GM04504 (cell line): ENCODE measurements at places on chromosomes 2 and 18.

DNA sequence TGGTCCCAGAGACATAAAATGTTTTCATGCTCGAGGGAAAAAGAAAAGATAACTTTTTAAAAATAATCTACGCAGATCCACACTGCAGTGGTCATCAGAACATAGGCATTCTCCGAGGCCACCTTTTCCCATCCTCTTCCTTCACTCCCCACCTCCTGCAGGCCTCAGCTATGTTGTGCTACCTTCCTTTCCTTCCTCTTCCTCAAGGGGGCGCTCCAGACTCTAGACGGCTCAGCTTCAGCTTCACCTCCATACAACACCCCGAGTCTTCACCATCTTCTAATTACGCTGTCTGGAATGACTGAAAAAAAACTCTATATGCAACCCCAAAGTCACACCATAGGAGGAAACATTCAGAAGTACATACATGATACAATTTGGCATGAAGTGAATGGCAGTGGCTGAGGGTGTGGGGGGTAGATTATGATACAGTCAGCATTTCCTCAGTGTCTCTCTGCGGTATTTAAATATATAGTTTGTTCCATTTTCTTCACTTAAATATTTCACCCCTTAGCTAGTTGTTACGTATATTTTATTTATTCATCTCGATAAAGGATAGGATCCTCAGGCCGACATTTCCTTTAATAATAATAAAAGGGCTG lies 583.6 kb downstream of the IRS1 start:
- peak; percentile 27 for DNase-seq

- DNase-seq, result no peak
These were observed 1.4 kb downstream of the SMC6 start for GRCh38 chr2:17752246-17752645.

DNA sequence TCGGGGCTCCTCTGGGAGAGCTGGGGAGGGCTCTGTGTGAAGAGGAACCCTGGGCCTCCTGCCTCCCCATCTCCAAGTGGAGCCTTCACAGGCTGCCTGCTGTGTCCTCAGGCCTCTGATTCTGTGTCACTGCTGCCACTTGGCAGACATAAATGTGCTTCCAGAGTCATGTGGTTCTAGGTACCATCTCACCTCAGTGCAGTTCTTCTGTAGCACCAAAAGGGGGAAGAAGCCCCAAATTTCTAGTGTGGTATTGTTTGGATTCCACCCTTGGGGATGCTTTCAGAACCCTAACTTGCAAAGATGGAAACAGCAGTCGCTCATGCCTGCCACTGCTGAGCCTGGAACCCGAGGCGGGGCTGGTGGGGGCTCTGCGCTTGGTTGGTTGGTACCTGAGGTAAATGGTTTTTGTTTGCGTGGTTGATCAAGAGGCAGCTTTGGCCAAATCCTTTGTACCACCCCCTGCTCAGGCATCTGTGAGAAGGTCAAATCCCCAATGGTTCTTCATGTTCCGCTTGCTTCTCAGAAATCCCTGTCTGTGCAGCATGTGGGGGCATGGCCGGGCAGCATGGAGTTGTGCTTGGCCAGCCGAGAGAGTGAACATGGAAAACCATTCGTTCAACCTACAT lies 27.5 kb downstream of the COA5 start:
- DNase-seq, result no peak

GRCh38 chr2:9419541-9419940 lies 3.8 kb downstream of the ITGB1BP1 start:
- no peak for DNase-seq

- no peak for DNase-seq
These were observed 545.0 kb upstream of the PIK3C3 start for GRCh38 chr18:41410006-41410405.

GRCh38 chr2:164384434-164384833 lies 236.8 kb downstream of the GRB14 start:
- DNase-seq, result no peak

DNA sequence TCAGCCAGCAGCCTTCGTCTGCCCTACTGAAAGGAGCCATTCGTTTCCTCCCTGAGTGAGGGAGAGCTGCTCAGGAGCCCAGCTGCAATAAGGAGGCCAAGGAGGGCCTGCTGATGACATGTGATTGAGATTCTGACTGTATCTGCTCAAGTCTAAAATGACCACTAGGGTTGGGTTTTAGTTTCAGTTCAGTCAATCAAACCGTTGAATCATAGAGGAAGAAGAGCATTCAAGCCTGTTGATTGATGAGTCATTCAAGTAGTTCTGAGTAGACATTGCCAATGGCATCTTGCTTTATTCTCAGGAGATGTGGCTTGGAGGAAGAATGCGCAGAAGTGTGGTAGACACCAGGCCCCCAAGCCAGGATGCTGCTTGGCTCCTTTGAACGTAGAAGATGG lies 19.9 kb upstream of the BCL2L11 start:
- no peak for DNase-seq

- peak; percentile 18 for DNase-seq
These were observed 322.9 kb upstream of the KCNJ3 start for GRCh38 chr2:154375579-154375931.

DNA sequence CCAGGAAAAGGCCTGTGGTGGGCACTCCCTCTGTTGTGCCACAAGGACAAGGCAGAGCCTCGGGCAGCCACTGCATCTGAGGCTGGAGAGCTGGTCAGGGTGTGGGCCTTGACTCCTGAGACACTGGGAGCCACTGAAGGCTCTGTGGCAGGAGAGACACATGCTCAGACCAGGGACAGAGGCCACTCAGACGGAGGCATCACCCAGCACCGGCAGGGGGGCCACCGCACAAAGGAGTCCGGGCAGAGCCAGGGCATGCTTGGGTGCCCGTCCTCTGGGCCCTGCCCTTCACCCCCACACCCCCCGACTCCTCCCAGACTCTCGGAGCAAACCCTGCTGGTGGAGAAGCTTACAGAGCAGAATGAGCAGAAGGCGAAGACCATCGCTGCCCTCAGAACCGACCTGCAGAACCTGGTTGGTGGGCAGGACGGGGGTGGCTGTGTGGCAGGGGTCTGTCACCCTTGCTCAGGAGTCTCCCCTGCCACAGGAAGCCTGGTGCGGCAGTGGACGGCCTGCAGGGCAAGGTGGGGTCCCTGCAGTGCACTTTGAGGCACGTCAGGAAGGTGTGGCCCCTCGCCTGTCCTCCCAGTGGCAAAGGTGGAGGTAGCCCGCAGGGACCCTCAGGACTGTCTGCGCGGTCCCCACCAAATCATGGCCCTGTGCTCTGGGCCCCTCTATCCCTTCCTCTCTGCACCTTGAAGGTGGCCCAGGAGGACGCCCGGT lies 26.0 kb downstream of the CROCC2 start:
- no peak for DNase-seq

GRCh38 chr18:55488473-55488872 lies 99.5 kb downstream of the TCF4 start:
- DNase-seq, result no peak

DNA sequence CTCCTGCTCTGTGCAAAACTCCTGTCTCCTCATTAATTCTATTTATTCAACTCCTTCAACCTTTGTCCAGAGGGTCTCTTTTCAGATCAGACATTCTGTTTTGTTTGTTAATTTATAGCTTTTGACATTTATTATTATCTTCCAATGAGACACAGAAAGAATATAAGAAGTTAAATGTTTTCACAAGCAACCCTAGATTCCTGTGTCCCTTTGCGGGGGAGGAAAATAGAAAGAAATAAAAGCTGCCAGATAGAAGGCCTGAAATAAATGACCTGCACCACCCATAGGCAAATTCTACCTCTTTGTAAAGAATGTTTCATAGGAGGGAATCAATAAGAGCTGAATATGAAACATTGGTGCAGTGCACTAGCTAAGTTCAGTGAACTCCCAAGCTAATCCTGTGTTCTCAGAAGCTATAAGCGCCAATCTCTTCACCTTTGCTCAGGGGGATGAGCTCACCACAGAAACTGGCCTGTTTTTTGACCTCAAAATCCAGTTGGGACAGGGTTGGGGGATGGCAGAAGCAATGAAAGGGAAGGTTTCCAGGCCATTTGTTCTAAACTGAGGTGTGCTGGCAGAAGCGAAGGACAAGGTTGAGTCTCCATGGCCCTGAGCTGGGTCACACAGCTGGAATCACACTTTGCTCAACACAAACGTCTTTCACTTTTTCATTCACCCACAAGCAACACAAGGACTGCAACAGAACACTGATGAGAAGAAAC lies 258.6 kb downstream of the NRXN1 start:
- DNase-seq, result no peak

DNA sequence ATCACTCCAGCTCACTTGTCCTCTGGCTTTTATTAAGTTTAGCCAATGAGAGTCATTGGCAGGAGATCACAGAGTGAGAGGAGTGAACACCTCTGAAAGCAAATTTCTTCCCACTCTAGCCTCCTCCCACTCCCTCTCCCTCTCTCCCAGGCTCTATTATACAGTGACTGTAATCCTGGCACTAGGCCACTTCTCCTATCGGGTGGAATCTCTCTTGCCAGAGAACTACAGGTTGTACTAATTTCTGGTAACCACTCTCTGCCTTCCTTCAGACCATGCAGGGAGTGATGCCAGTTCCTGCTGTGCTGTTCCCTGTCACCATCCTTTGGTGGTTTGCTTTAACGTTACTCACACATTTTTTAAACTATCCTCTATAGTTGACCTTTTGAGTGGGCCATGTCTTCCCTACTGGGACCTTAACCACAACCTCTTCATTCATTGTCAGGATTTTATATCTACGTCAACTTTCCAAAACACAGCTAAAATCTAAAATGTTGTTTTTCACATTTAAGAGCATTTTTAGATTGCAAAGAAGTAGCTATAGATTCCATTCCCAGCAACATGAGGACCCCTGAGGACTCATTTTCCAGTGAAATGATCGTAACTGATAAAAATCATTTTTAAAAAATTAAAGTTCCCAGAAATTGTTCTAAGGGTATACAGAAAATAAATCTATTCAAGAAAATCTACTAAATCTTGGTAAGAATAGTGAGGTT lies 217.1 kb downstream of the MREG start:
- DNase-seq, result peak; percentile 54

GRCh38 chr18:49565101-49565500 lies 3.2 kb downstream of the LIPG start:
- DNase-seq, result no peak

DNA sequence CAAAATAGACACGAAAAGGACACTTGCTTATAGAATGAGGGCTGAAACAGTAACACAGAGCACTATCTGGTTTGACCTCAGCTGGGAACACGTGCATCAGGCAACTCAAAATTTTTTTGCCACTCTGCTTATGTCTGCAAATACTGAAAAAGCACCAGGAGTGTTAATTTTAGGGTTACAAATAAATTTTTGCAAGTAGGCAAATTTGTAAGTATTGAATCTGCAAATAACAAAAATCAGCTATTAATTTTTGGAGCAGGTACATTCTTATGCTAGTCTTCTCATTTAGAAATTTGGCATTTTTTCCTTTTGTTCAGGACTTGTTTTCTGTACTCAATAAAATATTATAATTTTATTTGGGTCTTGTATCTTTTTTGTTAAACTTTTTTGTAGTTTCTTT lies 29.7 kb downstream of the DYTN start:
- no peak for DNase-seq
